Natural killer cell treated with Interleukin-12 subunit alpha and Interleukin-12 subunit beta and Interleukin-15 and Interleukin-18, amount 100 ng/mL, for 72 hours (primary cell): ENCODE measurements at places on chromosomes 1 and 21.

DNA sequence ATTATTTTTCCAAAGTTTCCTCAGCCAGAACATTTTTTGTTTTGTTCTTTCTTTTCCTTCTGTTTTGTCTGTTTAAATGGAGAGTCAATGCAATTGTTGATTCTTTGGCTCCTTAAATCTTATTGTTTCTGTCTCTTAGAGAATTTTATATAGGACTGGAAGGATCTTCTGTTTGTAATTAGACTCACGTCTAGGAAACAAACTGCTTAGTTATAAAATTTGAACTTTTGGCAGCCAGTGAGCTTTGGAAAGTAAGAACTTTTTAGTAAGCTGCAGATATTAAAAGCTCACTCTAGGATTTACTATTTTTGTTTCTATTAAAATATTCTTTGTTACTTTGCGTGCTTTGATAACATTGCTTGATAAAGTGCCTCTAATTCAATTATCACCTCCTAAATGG is 109.8 kb upstream of the HNRNPU start:
- DNase-seq, result no peak
- no peak overlapping the region for H3K4me3 ChIP-seq
- H3K27me3 ChIP-seq, result no peaks in the 10 kb centered on the region
- H3K36me3 ChIP-seq, result no peaks in the 10 kb centered on the region
- H3K27ac ChIP-seq, result no peak overlapping the region

- H3K27me3 ChIP-seq, result peaks cover 11% of the 10 kb centered on the region
- no peaks in the 10 kb centered on the region for H3K36me3 ChIP-seq
- no peak for DNase-seq
- H3K4me1 ChIP-seq, result peaks cover 14% of the 10 kb centered on the region
- H3K27ac ChIP-seq, result no peak overlapping the region
These were observed 70.3 kb upstream of the TINAGL1 start for GRCh38 chr1:31505911-31506497.

DNA sequence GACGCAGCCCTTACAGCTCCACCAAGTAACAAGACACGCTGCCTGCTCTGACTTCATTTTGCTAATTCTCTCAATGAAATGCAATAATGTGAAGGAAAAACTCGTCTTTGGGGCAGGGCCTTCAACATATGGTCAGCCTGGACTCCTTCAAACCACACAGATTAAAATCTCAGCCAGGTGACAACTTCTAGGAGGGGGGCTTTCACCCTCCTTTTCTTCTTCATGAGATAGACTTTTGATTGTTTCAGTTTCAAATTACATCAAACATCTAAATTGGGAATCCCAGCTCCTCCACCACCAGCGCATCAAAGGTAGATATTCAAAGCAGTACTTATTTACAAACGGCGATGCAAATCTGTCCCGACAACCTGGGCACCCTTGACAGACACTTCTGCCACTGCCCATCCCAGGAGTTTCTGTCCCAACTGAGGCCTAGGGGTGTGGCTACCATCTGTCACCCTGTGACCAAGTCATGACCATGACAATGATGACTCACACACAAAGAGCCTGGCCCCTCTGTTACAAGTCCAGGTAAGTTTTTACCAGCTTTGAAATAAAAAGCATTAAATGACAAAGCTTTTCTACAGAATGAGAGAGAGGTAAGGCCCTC is 29.7 kb downstream of the SSBP3 start:
- peak overlapping the region; percentile 50 for H3K4me3 ChIP-seq
- DNase-seq, result peak; percentile 73
- H3K36me3 ChIP-seq, result no peaks in the 10 kb centered on the region
- H3K27ac ChIP-seq, result peak overlapping the region; percentile 87

GRCh38 chr1:92577261-92577895 is 90.7 kb upstream of the GFI1 start:
- peak overlapping the region; percentile 74 for H3K4me3 ChIP-seq
- H3K4me1 ChIP-seq, result peaks cover 23% of the 10 kb centered on the region
- H3K27me3 ChIP-seq, result no peaks in the 10 kb centered on the region
- peak overlapping the region; percentile 85 for H3K27ac ChIP-seq
- no peak for DNase-seq

- DNase-seq, result no peak
- no peaks in the 10 kb centered on the region for H3K27me3 ChIP-seq
- H3K27ac ChIP-seq, result no peak overlapping the region
- no peaks in the 10 kb centered on the region for H3K4me1 ChIP-seq
These were observed 235.6 kb downstream of the SMYD3 start for GRCh38 chr1:246271516-246271915.

DNA sequence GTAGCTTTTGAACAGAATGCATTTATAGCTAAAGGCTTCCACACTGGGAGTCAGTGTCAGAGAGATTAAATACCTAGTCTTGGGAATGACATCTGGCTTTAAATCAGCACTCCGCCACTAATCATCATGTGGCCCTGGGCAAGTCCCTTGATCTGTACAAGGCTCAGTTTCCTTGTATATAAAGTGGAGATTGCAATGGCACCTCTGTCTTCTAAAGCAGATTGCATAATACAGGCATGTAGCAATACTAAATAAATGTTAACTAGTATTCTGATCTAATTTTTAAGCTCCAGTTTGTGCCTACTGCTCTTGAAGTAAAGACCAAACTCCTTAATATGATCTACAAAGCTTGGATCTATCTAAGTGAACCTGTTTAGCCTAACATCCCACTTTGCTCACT is 249.4 kb downstream of the PLPP3 start:
- H3K4me3 ChIP-seq, result no peak overlapping the region
- H3K36me3 ChIP-seq, result no peaks in the 10 kb centered on the region
- H3K27me3 ChIP-seq, result peaks cover 5% of the 10 kb centered on the region
- H3K4me1 ChIP-seq, result no peaks in the 10 kb centered on the region

DNA sequence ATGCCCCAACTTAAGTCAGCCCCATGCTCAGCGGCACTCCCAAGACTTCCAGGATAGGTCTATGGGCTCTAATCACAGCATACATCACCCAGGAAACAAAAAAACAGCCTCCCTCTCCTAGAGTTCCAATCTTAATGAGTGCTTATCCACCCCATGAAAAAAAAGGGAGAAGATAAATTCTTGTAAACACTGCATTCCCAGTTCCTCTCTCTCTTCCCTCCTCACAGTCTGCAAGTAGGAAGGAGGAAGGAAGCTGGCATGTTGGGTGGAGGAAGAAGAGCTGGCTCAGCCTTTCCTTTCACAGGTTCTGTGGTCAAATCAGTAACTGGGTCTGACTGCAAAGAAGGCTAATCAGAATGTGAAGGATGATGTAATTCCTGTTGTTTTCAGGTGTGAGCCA is 69.9 kb upstream of the ZC3H11B start:
- no peak overlapping the region for H3K4me3 ChIP-seq
- H3K4me1 ChIP-seq, result no peaks in the 10 kb centered on the region
- no peaks in the 10 kb centered on the region for H3K27me3 ChIP-seq
- no peak for DNase-seq
- no peak overlapping the region for H3K27ac ChIP-seq
- no peaks in the 10 kb centered on the region for H3K36me3 ChIP-seq

- peaks cover 4% of the 10 kb centered on the region for H3K4me1 ChIP-seq
- no peak overlapping the region for H3K4me3 ChIP-seq
- DNase-seq, result no peak
- no peaks in the 10 kb centered on the region for H3K36me3 ChIP-seq
- H3K27ac ChIP-seq, result no peak overlapping the region
These were observed 12.3 kb downstream of the SERTAD4 start for GRCh38 chr1:210244746-210245367.

DNA sequence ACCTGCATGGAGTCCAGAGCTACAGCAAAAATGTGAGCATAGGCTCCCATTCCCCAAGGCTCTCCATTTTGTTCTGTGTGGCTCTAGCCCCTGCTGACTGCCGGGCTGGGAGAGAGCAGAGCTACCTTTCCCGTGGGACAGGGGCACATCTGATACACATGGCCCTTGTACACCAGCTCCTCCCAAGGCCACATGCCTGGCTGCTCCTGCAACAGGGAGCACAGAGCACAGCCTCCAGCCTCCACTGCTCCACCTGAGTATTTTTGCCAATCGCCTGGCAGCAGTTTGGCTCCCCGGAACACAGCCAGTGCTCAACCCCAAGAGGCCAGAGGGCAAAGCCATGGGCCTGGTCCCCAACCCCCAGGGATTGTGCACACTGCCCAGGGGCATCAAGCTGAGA is 146.5 kb downstream of the CHD1L start:
- H3K36me3 ChIP-seq, result no peaks in the 10 kb centered on the region
- H3K27me3 ChIP-seq, result peaks cover 32% of the 10 kb centered on the region
- H3K4me1 ChIP-seq, result peaks cover 3% of the 10 kb centered on the region
- H3K4me3 ChIP-seq, result no peak overlapping the region
- no peak overlapping the region for H3K27ac ChIP-seq
